ENCODE measurements at places on chromosomes 4 and X.

DNA sequence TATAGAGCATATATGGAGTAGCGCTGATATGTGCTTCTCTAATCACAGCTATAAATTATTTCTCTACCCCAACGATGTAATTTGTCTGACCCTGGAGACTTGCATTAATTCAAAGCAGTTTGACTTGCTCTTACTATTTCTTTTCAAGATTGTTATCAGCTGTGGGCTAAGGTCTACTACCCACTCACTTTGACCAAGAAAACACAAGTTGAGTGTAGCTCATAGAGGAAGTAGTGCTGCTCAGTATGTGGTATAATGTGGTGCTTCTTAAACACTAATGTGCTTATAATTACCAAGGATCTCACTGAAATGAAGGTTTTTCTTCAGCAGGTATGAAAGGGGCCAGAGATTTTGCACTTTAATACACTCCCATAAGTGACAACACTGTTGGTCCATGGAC is 70.1 kb downstream of the INPP4B start:
- no peak for DNase-seq

GRCh38 chr4:56244681-56245080 is 142.6 kb downstream of the AASDH start:
- no peak for DNase-seq

DNA sequence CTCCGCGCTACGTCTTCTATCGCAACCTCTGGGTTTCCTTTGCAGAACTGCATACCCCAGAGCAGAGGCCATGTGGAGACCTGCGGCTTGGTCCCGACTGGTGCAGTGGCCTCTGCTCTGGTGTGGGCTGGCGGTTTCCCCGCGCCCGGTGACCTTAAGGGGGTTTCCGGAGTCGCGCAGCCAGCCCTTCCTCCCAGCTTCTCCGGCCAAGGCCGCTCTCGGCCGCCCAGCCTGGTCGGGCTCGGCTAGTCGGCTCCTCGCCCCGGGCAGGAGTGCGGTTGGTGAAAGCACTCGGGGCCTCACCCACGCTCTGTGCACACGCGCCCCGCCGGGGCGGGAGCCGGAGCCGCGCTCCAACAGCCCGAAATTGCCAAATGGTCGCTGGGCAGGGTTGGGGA is 84.9 kb downstream of the BCOR start:
- DNase-seq: no peak

DNA sequence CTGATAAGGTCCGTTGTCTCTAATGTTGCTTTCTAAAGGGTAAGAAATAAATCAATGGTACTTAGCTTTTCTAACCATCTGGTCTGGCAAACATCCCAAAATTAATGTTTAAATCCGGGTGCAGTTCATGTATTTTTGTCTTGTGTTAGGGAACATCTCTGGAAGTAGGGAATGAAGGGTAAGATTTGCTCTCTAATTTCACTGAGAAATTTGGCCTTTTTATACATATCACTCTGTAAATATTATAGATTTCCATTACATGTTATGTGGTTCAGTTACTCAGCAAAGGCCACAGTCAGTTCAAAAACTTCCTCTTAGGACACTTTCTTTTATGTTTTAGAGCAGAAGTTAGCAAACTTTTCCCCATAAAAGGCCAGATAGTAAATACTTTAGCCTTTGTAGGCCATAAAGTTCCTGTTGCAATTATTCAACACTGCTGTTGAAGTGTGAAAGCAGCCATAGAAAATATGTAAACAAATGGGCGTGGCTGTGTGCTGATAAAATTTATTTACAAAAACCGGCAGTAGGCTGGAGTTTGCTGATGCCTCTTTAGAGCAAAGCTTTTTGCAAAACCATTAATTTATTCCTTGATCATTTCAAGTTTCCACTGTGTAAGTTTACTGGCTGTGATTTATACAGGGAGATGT is 218.1 kb downstream of the ANTXR2 start:
- DNase-seq: peak; percentile 25

- no peak for DNase-seq
Observed at GRCh38 chr4:20683766-20684165, 16.5 kb upstream of the PACRGL start.

DNA sequence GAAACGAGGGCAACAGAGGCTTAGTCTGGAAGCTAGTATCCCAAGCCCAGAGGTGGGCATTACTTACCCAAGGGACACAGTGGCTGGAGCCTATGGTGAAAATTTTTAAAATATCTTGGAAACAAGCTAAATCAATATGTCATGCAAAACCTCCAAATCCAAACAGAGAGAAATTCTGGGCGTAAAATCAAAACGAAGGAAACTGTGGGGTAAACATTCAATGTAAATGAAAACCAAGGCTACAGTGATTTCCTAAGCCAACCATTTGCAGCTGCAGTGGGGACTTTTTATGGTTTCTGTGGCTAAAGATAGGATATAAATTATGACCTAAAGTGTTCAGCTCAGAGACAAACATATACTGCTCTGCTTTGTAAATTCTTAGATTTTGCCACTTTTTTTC is 507.7 kb upstream of the DIAPH2 start:
- DNase-seq: no peak

DNA sequence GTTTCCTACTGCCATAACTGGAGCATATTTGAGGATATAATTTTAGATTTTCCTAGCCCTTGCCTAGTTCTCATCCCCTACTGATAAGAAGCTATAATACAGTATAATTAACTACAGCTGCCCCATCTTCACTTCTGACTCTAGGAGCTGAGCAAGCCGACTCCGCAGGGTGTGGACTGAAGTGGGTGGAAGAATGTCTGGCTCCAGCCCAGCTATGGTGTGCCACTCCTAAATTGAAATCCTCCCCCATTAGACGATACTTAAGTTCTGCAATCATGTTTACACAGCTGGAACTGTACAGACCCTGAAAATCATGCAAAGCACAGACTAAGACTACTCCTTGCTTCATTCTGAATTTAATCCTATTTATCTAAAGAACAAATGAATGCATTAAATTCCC is 93.1 kb downstream of the PCDH19 start:
- no peak for DNase-seq

GRCh38 chr4:114729068-114729738 is 130.6 kb downstream of the UGT8 start:
- no peak for DNase-seq

DNA sequence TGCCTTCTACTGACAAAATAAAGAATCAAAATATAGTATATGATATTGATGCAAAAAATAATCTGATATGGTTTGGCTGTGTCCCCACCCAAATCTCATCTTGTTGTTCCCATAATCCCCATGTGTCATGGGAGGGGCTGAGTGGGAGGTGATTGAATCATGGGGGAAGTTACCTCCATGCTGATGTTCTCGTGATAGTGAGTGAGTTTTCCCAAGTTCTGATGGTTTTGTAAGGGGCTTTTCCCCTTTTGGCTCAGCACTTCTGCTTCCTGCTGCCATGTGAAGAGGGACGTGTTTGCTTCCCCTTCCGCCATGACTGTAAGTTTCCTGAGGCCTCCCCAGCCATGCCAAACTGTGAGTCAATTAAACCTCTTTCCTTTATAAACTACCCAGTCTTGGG is 70.2 kb downstream of the TMEM165 start:
- DNase-seq: no peak

GRCh38 chr4:73662709-73663546 is 42.7 kb upstream of the RASSF6 start:
- DNase-seq: peak; percentile 50

DNA sequence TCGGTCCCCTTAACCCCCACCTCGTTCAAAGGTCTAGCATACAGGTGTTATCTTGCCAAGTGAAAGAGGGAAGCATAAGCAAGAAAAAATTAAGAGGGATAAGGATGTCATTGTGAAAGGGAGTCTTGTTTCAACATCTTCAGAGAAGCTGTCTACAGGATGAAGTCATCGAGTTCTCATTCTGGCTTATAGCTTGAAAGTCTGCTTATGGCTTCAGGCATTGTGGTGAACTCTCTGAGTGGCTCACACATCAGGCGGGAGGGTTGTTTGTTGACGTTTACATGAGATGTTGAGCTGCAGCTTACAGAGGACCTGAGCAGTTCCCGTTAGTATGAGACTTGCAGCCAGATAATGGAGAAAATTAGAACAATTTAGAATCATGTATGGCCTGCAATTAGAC is 16.6 kb downstream of the MAGEA9B start:
- DNase-seq: no peak

DNA sequence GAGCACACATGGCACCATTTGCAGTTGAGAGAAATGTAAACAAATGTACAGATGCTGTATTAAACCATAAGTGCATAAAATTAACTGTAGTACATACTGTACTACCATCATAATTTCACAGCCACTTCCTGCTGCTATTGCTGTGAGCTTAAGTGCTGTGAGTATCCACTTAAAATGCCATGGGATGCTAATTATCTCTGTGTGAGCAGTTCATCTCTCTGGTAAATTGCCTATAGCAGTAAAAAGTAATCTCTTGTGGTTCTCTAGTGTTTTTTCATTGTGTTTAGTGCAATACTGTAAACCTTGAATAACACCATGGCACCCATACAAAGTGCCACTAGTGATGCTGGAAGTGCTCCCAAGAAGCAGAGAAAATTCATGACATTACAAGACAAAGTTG is 9.9 kb upstream of the SCOC start:
- peak; percentile 52 for DNase-seq

- peak; percentile 81 for DNase-seq
Observed at GRCh38 chrX:129679901-129680300, 25.1 kb upstream of the APLN start.

GRCh38 chr4:5050520-5051277 is 581 bp upstream of the STK32B start:
- peak; percentile 28 for DNase-seq

DNA sequence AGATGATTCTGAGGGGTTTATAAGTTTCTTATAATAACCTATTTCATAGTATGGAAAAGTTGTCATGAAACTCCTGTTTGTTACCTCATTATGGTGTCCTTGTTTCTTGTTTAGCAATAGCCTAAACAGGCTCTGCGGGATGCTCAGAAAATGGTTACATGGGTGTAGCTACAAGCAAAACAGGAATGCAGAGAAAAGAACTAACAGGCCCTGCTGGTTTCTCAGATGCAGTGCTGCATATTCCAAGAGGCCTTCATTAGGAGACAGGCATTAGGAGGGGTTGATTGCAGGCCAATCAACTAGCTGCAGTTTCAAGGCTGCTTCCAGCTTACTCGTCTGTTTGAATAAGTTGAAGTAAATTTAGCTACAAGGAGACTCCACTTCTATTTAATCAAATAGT is 37.6 kb upstream of the HPGD start:
- DNase-seq: no peak

DNA sequence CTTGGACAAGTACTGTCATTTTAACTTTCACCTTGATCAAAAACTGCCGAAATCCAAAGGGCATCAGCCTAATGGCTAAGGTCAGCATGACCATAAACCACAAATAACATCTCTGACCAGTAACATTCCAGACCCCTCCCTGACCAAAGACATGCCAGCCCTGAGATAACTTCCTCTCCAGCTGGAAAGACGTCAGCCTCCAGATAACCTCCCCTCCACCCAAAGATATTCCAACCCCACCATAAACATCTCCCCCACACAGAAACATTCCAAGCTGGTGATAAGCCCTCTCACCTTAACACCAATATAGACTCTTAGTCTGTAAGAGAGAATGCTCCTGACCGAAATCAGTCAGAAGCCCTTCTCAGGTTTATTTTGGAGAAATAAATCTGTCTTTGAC is 7.4 kb downstream of the PPP1R2C start:
- DNase-seq: no peak

- DNase-seq: no peak
Observed at GRCh38 chr4:171376724-171377123, 436.5 kb upstream of the GALNTL6 start.

GRCh38 chr4:154189346-154189745 is 302.3 kb downstream of the DCHS2 start:
- DNase-seq: no peak

DNA sequence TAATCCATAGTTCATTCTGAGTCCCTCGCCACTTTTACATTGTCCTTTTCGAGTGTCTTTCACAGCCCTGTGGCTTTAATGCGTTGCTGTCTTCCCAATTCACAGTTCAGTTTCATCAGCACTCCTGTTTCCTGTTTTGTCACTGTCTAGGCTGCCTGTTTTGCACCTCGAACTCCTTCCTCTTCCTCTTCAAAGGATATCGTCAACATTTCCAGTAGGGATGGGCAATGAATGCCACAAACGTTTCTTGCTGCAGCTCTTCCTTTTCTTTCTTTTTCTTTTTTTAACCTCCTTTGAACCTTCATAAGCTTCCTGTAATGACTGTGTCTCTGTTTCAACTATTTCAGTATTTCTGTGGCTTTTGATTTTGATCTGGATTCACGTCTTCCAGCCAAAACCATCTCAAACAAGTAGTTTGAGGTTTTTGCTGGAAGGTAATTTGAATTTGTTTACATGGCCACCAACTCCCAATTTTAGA is 105.4 kb downstream of the ANXA3 start:
- no peak for DNase-seq

GRCh38 chrX:104742355-104742754 is 176.4 kb downstream of the IL1RAPL2 start:
- no peak for DNase-seq

- DNase-seq: no peak
Observed at GRCh38 chr4:76747563-76747962, 150.4 kb downstream of the SOWAHB start.

DNA sequence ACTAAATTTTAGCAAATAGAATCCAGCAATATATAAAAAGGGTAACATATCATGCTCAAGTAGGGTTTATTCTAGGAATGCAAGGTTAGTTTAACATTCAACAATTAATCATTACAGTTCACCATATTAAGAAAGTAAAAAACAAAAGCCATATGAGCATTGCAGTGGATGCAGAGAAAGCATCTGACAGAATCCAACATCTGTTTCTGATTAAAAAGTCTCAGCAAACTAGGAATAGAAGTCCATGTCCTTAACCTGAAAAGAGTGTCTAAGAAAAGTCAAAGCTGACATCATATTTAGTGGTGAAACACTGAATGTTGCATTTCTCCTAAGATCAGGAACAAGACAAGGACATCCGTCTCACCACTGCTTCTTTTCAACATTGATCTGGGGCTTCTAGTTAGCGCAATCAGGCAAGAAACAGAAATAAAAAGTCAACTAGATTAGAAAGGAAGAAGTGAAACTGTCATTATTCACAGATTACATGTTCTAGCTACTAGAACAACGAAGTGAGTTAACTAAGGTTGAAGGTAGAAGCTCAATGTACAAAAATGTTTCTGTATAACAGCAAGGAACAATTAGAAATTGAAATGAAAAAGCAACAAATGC is 49.3 kb downstream of the MRPL1 start:
- no peak for DNase-seq

DNA sequence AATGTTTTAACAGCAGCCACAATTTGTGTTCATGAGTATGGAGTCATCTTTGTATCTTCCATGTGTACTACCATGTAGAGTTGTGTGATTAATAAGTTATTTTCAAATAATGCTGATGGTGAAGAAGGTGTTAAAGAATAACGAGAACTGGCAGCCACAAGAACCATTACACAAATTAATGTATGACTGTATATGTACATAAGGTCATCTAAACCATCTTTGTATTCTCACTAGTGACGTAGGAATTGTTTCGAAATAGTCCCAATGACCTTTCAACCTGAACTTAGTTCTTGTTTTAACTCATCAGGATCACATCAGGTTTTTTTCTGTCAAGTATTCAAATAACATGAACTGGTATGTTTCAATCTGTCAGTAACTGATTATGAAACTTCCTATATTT is 48.3 kb upstream of the NOCT start:
- no peak for DNase-seq

Measured in DMS153 (cell line).